ENCODE measurements at places on chromosomes 16 and 17.

DNA sequence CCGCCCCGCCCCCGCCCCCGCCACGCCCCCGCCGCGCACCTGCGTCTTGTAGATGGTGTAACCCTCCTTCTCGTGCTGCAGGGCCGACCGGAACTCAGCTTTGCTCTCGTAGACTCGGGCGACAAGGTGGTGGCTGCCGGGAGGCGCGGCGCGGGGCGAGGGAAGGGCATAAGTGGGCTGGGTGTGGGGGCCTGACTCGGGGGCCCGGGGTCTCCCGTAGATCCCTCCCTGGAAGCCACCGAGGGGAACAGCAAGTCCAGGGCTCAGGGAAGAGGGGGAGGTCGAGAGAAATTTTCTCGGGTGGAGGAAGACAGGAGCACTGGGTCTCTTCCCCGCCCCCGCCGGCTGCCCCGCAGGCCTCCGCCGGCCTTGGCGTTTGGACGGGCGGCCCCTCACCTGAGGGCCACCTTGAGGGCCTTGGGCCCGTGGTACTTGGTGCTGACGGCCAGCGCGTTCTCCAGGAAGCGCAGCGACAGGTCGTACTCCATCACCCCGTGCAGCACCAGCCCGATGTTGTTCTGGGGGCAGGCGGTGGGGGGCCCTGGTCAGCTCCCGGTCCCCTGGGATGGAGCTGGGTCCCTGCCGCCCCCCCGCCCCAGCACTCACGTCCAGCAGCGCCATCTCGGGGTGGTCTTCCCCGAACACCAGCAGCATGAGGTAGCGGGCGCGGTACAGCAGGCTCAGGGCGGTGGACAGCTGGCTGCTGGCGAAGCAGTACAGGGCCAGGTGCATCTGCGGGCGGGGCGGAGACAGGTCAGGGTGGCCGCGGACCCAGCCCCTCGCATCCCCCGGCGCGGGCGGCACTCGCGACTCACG lies 19.4 kb downstream of the CLUH start:
- DNase-seq: no peak

- DNase-seq: peak; percentile 55
These were observed at the start of gene GALR2 for GRCh38 chr17:76074390-76075363. Gene GALR2 (plus strand): TSS chr17:76074781. CDS start chr17:76074884, 103 bp downstream.

- no peak for DNase-seq
These were observed 28.5 kb downstream of the SYCE1L start for GRCh38 chr16:77227745-77228144.

DNA sequence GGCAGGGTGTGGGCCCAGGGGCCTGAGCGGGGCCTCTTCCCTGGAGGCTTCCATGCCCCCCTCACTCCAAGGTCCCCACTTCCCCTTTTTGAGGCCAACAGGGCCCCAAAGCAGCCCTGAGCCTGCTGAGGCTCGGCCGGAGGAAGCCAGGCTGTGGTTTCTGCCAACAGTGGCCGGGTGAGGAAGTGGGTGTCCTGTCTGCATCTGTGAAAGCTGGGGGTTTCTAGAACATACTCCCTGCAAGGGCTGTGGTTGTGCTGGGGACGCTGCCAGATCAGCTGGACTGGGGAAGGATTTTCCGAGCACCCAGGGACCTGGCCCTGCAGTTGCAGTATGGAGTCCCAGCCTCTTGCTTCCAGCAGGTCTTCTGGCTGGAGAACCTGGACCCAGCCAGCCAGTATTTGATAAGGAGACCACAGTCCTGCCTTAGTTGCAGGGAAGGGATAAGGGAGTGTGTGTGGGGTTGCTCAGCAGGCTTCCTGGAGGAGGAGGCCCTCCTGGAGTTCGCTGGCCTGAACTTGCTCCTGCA lies 15.7 kb downstream of the ADCY7 start:
- DNase-seq: no peak

GRCh38 chr16:49575346-49576172 lies 202.0 kb downstream of the C16orf78 start:
- DNase-seq: no peak

- DNase-seq: peak; percentile 44
These were observed 3.8 kb upstream of the CHD3 start for GRCh38 chr17:7884581-7885366.

DNA sequence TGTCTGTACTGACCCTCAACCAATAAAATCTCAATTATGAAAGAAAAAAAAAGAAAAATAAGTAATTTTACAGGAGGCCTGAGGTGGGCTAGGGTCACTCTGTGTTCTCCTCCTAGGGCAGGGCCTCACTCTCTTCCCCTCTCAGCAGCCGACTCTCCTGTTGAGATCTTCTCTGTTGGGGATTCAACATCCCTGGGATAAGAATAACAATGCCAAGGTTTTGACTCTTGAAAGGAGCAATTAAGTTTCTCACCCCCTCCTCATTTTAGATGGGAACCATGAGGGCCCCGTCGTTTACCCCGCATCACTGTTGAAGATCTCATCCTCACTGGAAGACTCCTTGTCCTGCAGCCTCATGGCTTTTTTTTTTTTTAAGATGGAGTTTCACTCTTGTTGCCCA lies 21.5 kb upstream of the BRCA1 start:
- DNase-seq: no peak

- DNase-seq: no peak
These were observed 42.4 kb downstream of the IQCK start for GRCh38 chr16:19760356-19761060.

GRCh38 chr16:83774066-83774465 lies 33.7 kb upstream of the HSBP1 start:
- DNase-seq: no peak

DNA sequence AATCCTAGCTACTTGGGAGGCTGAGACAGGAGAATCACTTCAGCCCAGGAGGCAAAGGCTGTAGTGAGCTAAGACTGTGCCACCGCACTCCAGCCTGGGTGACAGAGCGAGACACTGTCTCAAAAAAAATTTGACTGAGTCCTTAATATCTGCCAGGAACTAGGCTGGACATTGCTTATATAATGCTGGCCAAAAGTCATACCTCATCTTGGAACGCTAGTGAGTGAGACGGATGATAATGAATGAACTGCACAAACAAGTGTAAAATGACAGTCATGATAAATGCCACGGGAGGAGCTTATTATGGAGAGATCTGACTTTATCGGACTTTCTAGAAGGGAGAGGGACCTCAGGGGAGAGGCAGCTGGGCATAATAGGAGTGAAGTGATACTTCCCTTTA lies 327.6 kb downstream of the SHISA9 start:
- DNase-seq: no peak

- DNase-seq: no peak
These were observed 9.7 kb downstream of the NUPR1 start for GRCh38 chr16:28529124-28529523.

DNA sequence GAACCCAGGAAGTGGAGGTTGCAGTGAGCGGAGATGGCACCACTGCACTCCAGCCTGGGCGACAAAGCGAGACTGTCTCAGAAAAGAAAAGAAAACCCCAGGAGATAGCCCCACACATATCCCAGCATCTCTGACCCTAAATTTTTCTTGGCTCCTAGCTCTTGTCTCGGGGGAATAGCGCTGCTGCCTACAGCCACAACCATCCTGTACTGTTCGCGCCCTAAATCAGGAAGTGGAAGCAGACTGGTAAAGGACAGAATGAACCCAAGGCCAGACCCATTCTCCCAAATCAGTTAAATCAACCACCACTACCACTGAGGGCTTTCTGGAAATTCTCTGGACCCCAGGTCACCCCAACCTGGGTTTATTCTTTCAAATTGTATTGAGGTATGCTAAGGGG lies 1.7 kb downstream of the CTDNEP1 start:
- DNase-seq: no peak

GRCh38 chr16:30355954-30356308 lies 823 bp upstream of the CD2BP2 start:
- no peak for DNase-seq

GRCh38 chr16:22423716-22424115 lies 49.3 kb upstream of the CDR2 start:
- no peak for DNase-seq

GRCh38 chr16:2692948-2693651 lies 10.8 kb downstream of the KCTD5 start:
- DNase-seq: peak; percentile 31

DNA sequence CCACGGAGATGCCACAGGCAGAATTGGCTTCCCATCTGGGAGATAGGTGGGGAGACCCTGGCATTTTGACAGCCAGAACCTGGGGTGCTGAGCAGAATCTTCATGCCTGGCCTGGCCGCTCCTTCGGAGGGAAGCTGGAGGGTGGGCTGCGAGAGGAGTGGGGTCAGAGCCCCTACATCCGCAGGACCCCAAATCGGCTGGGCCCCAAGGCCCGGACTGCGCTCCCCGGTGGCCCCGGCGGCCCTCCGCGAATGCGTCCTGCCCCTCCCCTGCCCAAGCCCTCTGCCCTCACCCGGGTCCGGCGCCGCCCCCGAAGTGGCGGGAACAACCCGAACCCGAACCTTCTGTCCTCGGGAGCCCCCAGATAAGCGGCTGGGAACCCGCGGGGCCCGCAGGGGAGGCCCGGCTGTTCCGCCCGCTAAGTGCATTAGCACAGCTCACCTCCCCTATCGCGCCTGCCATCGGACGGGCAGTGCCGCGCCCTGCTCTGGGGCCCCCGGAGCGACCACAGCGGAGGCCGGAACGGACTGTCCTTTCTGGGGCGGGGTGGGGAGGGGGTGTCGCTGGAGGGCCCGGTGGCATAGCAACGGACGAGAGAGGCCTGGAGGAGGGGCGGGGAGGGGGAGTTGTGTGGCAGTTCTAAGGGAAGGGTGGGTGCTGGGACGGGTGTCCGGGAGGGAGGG lies 850 bp upstream of the PNMT start:
- DNase-seq: peak; percentile 44

DNA sequence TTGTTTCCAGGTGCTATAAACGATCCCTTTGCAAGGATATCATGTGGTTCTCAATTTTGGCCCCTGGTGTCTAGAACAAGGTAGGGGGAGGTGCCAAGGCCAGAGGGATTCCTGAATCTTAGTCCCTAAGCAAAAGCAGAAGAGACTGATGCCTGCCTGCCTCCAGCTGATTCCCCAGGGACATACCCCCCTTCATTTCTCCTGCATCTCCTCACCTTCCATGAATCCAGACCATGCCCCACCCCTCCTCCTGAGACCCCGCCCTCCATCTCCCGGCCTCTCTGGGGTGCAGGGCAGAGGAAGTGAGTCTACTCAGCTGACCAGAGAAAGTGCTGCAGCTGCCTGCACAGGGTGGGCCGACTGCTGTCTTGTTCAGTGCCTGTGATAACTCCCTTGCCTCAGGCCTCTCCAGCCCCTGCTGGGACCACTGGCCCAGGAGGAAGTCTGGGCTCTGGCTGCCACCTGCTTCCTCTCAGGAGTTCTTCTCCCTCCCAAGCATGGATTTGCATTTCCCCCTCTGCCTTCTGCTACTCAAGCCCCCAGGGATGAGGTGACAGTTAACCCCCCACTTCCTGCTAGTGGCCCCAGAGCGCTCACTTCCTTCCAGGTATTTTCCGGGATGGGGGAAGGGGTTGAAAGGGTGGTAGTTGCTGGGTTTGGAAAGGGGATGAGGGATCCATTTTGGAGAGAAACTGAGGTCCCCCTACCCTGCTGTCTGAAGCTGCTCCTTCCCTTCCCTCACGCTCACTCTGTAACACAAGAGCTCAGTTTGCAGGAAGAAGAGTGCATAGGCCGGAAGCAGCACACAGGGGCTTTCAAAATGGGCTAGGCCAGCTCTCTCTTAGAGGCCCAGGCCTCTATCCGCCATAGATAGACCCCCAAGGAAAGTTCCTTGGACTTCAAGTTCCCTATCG lies 10.5 kb upstream of the TSPOAP1 start:
- DNase-seq: peak; percentile 56

GRCh38 chr16:17475104-17475503 lies 4.3 kb upstream of the XYLT1 start:
- no peak for DNase-seq

- DNase-seq: no peak
These were observed 243.5 kb downstream of the FOXL1 start for GRCh38 chr16:86821895-86822294.

DNA sequence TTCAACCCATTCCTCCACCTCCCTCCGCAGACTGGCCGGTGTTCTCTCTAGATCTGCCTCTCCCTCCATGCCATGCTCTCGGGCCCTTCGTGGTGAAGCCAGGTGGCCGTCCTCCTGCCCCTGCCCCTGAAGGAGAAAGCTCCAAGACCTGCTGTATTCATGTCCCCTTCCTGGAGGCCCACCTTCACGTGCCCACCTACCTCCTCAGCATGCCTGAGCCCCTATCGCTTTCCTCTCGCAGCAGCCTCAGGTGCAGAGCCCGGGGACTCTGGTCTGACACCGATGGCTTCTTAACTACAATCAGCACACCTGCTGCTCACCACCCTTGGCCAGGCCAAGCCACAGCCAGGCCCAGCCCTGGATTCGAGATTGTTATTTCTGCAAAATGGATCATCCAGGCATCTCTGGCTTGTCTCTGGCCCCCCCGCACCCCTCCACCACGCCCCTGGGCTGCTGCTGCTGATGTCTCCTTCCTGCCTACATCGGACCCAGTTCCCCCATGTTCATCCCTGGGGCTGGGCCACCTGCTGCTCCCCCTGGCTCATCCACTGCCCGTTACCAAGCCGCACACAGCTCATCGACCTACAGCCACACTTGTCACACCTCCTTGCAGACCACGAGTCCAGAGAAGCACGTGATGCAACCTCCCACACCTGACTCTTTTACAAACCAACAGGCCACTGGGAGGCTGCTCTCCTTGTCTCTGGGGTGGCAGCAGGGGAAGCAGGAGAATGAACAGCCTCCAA lies 32.5 kb upstream of the TNFRSF13B start:
- no peak for DNase-seq

DNA sequence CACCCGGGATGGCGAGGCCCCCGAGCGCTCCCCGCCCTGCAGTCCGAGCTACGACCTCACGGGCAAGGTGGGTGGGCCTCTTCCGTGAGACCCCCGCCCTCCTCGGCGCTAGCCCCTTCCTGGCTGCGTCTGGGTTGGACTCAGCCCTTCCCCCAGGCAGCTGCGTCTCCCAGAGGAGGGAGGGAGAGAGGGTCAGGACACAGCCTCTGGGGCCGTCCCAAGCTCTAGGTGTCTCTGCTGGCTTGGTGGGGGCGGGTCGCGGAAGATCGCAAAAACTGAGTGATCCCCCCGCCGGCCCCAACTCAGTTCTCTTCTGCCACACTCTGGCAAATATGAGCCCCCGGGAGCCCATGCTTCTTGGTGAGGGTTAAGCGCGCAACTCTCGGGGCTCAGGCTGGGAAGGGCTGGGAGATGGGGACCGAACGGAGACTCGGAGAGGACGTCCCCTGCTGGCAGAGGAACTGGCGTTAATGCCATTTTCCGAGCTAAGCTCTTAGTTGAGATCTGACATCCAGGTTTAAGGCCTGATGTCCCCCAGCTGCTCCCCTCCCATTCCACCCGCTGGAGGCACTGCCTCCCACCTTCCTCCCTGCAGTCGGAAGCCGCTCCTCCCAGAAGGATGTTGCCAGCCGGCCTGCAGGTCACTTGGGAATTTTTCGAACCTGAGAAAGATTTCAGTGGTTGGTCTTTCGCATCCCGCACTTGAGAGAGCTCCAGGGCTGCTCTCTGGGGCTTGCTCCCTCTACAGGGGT lies 419 bp downstream of the RAB37 start:
- peak; percentile 51 for DNase-seq

DNA sequence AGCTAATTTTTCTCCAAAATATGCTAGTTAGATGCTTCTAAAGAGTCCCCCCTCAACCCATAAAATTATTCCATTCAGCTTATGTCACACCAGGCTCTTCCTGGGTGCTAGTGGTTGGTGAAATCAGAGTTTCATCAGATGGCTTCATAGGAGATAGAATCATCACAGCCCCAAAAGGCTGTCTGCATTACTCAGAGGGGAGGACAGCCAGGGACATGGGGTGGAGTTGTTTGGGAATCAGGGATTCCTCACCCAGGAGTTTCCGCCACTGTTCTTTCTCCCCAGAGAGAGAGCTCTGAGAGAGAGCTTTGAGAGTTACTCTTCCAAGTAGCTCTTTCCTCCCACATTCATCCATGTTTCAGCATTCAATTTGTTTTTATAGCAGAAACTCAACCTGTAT lies 288 bp upstream of the KRT34 start:
- DNase-seq: no peak
